ENCODE measurements at places on chromosomes 5 and 9. TPM values are rescaled to one million over a fixed set of nuclear protein-coding genes. Genes with fewer than 3 reads are reported as not detected.

- DNase-seq = no peak
Measured at GRCh38 chr9:35976726-35977125, 18.8 kb upstream of the OR2S2 start.

GRCh38 chr5:154391788-154392187 lies 54.0 kb upstream of the SAP30L start:
- no peak for DNase-seq

GRCh38 chr5:142017832-142018427 lies 5.1 kb upstream of the GNPDA1 start:
- DNase-seq = no peak

DNA sequence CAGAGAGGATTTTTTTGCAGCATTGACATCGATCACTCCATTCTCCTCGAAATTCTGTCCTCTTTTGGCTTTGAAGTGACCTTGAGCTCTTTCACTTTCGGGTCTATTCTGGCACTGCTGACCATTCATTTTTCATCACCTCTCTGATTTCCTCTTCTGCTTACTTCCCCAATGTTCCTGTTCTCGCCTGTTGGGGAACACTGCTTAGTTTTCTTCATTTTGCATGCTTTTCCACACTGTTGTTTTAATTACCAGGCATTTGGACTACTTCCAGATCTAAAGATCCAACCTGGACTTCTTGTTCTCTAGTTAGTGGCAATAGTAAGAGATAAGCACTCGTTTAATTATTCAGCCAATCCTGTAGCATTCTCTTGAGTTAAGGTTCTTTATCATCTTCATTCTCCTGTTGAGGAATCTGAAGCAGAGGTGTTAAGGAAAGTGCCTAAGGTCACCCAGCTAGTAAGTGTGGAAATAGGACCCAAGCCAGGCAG lies 53.4 kb downstream of the MAN2A1 start:
- DNase-seq = no peak

- no peak for DNase-seq
Measured at GRCh38 chr5:174481737-174482136, 242.6 kb upstream of the MSX2 start.

GRCh38 chr5:175683921-175684320 lies 26.1 kb downstream of the HRH2 start:
- DNase-seq = no peak

DNA sequence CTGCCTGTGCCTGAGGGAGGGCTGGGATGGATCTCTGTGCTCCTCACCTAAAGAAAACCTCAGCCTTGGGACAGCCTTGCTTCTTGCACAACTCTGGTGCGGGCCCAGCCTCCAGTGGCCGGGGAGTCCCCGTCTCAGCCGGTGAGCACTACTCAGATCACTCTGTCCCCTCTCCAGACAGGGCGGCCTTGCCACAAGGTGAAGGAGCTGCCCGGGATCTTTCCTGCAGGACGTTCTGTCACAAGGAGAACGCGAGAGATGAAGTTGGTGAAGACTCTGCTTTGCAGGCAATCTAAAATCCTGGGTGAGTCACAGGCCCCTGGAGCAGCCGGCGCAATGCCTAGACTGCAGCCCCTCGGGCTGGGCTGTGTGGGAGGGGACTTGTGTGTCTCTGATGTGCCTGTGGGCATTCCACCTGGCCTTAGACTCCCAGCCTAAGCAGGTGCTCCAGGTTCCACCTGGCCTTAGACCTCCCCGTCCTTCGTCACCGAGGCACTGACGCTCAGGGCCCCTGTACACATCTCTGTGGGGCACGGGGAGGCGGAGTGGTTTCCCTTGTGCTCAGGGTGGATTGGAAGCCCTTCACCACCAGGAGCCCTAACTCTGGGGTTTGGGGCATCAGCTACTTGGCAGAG lies 15.2 kb upstream of the IRX4 start:
- no peak for DNase-seq

DNA sequence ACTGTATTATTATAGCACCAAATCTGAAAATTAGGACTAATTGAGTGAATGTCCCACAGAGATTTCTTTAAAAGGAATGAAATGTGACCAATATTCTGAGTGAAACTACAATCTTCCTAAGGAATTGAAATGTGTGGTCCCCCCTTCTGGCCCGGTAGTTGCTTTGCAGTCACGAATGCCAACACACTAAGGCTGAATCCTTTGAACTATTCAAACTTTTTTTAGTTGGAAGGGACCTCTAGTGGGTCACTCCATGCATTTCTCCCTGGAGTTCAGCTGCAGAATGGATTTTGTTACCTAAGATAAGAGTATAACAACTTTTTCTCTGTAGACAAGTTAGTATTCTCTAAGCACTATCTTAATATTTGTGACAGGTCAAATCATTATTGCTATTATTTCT lies 2.8 kb downstream of the CDH6 start:
- no peak for DNase-seq

- DNase-seq = no peak
Measured at GRCh38 chr9:27838876-27839275, 265.6 kb upstream of the C9orf72 start.

DNA sequence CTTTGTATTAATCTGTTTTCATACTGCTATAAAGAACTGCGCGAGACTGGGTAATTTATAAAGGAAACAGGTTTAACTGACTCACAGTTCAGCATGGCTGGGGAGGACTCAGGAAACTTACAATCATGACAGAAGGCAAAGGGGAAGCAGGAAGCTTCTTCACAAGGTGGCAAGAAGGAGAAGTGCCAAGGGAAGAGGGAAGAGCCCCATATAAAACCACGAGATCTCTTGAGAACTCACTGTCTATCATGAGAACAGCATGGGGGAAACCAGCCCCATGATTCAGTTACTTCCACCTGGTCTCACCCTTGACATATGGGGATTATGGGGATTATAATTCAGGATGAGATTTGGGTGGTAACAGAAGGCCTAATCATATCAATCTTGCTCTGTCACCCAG lies 60.9 kb upstream of the CHD1 start:
- DNase-seq = no peak

DNA sequence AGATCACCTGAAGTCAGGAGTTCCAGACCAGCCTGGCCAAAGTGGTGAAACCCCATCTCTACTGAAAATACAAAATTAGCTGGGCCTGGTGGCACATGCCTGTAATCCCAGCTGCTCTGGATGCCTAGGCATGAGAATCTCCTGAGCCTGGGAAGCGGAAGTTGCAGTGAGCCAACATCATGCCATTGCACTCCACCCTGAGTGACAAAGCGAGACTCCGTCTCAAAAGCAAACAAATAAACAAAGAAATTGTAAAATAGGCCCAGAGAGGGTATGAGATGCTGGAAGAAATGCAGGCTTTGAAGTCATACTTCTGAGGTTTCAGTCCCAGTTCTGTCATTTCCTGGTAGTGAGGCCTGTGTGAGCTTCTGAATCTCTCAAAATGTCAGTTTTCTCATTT lies 5.3 kb upstream of the ARHGEF37 start:
- no peak for DNase-seq

GRCh38 chr9:124820698-124821623 lies 32.3 kb upstream of the WDR38 start:
- DNase-seq = no peak

DNA sequence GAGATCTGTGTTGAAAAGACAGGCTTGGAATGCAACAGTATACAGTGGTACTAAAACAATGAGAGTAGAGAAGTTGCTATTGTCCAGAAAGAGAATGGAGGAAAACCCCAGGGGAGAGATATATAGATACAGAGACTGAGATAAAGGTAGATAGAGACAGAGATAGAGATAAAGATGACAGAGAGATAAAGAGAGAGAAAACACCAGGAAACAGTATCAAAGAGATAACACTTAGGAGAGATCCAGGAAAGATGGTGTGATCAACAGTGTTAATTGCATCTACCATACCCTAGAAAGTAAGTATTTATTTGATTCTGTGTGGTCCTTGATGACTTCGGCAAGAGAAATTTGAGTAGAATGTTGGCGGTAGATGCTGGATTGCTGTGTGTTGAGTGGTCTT lies 461.8 kb upstream of the RIOK2 start:
- DNase-seq = no peak

GRCh38 chr5:95590880-95591279 lies 29.0 kb upstream of the GPR150 start:
- no peak for DNase-seq

DNA sequence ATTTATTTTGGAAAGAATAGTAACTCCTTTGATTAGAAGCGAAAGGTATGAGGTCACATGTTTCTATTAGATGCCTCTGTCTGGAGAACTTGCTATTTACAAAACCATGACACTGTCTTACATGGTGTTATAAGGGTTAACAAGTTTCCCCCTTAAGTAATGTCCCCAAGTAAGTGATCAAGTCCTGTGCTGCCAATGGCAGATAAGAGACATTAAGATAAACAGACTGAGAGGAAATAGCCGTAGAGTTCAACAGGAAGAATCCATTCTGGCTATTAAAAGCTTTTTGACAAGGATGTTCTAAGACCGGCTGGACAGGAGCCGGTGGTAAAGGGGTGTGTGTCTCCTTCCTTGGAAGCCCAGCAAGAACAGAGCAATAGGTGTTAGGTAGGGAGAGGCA lies 257.5 kb downstream of the GADD45G start:
- no peak for DNase-seq

DNA sequence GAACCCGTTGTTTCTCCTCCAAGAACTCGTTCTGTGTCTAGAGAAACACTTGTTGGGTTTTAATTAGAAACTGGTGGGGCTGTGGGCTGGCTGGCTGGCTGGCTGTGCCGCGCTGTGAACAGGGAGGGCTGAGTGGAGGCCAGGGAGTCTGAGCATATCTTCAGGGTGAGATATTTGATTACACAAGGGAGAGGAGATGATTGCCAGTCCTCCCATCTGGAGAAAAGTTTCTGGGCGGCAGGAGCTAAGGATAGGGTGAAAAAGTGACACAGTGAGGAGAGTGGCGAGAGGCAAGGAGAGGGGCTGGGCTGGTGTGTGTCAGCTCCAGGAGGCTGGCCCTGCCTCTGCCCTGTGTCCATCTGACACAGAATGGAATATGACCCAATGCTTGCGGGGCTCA lies 63.0 kb downstream of the GDNF start:
- no peak for DNase-seq

GRCh38 chr5:54458221-54458620 lies 2.7 kb downstream of the HSPB3 start:
- no peak for DNase-seq

- DNase-seq = no peak
Measured at GRCh38 chr5:96203761-96204160, 229.3 kb downstream of the PCSK1 start.

GRCh38 chr5:72667708-72668107 lies 148.8 kb upstream of the TNPO1 start:
- no peak for DNase-seq

GRCh38 chr5:179225387-179225786 lies 119.9 kb downstream of the ADAMTS2 start:
- DNase-seq = no peak

DNA sequence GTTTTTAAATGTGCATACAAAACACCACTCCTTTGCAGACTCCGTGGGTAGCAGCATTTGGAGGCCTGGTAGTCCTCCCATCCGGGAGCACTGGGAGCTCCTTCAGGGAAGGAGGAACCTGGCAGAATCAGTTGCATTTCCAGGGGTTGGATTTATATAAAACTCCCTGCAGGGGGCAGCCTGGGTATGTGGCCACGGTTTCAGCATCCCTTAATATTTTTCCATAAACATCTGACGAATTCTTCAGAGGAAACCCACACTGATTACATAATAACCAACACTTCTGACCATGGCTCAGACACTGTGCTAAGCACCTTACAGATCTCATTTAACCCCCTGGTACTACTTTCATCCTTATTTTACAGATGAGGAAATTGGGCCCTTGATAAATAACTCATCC lies 6.1 kb upstream of the AFAP1L1 start:
- peak; percentile 56 for DNase-seq

DNA sequence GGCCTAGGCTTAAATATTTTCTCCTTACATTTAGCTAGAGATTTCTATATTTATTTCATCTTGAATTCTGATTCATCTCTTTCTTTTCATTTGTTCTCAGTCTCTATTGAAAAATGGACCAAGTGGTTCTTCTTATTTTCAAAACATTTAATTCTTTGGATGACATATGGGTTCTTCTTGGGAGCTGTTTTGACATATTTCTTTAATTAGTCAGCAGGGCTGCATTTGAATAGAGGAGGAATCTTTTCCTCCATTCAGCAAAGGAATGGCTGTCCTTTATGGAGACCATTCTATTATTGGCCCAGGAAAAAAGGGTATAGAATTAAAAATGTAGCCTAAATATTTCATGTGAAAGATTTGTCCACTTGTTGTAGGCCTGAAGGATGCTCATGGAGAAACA lies 109.9 kb downstream of the RPS23 start:
- DNase-seq = no peak

- no peak for DNase-seq
Measured at GRCh38 chr9:17648516-17648915, 69.7 kb downstream of the SH3GL2 start.

DNA sequence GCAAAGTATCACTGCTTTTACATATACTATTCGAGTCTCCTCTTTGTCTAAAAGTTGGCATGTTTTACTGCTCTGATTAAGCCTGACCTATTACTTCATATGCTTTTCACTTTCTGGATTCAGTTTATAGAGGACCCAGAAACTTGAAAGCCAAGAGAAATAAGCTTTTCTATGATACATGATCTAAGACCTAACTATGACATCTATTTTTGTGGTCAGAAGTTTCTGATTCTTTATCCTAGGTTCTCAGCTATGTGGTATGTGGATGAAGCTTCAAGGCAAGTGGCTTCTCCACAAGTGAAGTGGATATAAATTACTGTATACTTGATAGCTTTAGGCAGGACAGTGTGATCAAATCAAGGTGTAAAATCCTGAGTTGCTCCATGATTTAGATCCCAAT lies 6.3 kb downstream of the EDIL3 start:
- DNase-seq = no peak

GRCh38 chr5:135087950-135088349 lies 53.9 kb upstream of the PITX1 start:
- DNase-seq = no peak

DNA sequence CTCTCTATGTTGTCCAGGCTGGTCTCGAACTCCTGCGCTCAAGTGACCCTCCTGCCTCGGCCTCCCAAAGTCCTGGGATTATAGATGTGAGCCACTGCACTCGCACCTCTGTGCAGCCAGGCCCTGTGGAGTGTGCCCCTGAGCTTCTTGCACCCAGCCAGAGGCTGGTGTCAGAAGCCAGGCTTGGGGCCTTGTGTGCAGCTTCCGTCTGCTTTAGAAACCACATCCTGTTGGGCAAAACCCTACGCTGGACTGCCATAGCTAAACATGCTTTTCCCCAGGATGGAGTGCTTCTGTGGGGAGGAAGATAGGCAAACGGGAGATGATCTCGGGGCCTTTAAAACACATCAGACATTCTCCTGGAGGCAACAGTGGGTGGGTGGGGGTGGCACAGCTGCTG lies 40.1 kb downstream of the PRRT1B start:
- no peak for DNase-seq

The CLIC3 gene
- 0.29 TPM for total RNA-seq

The ROR2 gene
- 0.12 TPM for total RNA-seq

The CCDC192 gene
- total RNA-seq = not detected

The FBP2 gene
- total RNA-seq = not detected

The MELK gene
- total RNA-seq = 14.7 TPM

The ANKRD18B gene
- 0.93 TPM for total RNA-seq

The CCDC171 gene
- 0.58 TPM for total RNA-seq

The MRPL22 gene
- total RNA-seq = 40.6 TPM

The SLC36A2 gene
- total RNA-seq = not detected

The IFNA21 gene
- total RNA-seq = not detected

The PHF24 gene
- 0.06 TPM for total RNA-seq

The SLC6A19 gene
- not detected for total RNA-seq

The PRR7 gene
- 20.0 TPM for total RNA-seq

The SOHLH1 gene
- total RNA-seq = not detected

The IL31RA gene
- total RNA-seq = 3.5 TPM
